Naive thymus-derived CD4-positive, alpha-beta T cell (primary cell): ENCODE measurements at places on chromosomes 4 and X.

- H3K4me3 ChIP-seq: no peak overlapping the region
- H3K4me1 ChIP-seq: no peaks in the 10 kb centered on the region
- H3K27ac ChIP-seq: no peak overlapping the region
- no peaks in the 10 kb centered on the region for H3K27me3 ChIP-seq
- DNase-seq: no peak
Measured at GRCh38 chr4:38751341-38752010, 31.3 kb downstream of the TLR10 start.

GRCh38 chr4:122873821-122874593 is 47.4 kb downstream of the FGF2 start:
- H3K4me1 ChIP-seq: no peaks in the 10 kb centered on the region
- no peak for DNase-seq
- no peaks in the 10 kb centered on the region for H3K27me3 ChIP-seq
- no peak overlapping the region for H3K4me3 ChIP-seq
- no peaks in the 10 kb centered on the region for H3K36me3 ChIP-seq
- H3K27ac ChIP-seq: no peak overlapping the region

DNA sequence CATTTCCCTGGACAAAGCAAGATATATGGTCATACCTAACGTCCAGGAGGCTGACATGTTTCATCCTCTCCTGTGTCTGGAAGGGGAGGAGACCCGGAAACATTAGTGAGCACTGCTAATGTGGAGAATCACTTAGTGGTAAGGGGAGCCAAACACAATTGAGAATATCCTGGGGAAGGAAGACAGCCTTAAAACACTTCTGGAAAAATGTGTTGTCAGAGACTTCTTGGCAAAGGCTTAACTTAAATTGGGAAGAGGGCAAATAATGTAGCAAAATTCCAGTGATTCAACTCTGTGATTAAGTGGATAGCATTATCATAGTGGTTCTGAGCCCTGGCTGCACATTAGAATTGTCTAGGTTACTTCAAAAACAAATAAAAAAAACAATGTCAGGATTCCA is 39.5 kb downstream of the SPARCL1 start:
- no peaks in the 10 kb centered on the region for H3K27me3 ChIP-seq
- DNase-seq: no peak
- no peak overlapping the region for H3K4me3 ChIP-seq
- H3K27ac ChIP-seq: no peak overlapping the region
- H3K36me3 ChIP-seq: no peaks in the 10 kb centered on the region

DNA sequence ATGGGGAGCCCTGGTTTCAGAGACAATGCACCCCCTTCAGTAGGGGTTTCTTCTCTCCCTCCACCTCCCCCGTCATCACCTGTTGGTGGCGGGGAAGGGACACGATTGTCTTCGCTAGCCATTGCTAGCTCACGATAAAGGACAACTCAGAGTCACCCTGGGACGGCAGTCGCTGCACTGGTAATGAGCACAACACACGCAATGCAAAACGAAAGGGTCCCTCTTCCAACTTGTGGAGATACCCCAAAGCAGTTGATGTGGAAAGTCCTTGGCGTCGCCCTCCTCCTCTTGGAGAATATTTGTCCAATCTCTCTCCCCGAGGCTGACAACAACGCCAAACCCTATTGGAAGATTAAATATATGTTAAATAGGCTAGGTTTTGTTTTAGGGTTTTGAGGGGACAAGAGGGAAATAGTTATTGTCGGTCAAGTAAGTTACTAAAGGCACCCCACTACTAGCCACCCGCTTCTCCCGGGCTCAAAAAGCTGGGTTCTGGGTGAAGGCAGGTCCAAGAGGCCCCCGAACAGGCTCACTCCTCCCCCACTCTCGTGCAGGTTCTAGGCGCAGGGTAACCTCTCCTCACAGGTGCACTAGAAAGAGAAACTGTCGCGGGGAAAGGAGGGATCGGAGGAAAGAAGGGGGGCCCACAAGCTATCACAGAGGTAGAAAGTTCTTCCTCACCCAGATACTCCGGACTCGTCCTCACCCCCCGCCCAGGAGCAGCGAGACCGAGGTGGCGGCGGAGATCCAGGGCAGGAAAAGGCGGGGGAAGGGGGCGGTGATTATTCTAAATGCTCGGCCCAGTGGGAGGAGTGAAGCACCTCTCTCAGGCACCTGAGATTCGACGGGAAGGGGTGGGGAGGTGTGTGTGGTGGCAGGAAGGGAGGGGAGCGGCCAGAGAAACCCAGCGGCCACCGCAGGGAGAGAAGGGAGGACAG is at the start of gene LRBA:
LRBA (minus strand) TSS at position 764 of the 938 bp plus-strand sequence; CDS start at position 122, 642 bp downstream.
- H3K4me1 ChIP-seq: peaks cover 18% of the 10 kb centered on the region
- peak within 1 kb of the TSS; percentile 97 for H3K27ac ChIP-seq
- H3K4me3 ChIP-seq: peak within 1 kb of the TSS; percentile 99

- no peaks in the 10 kb centered on the region for H3K36me3 ChIP-seq
- no peaks in the 10 kb centered on the region for H3K27me3 ChIP-seq
- H3K27ac ChIP-seq: no peak overlapping the region
- DNase-seq: no peak
- H3K4me1 ChIP-seq: no peaks in the 10 kb centered on the region
- no peak overlapping the region for H3K4me3 ChIP-seq
Measured at GRCh38 chr4:60581919-60582536, 618.1 kb upstream of the ADGRL3 start.

GRCh38 chr4:23779422-23779821 is 110.4 kb downstream of the PPARGC1A start:
- H3K4me1 ChIP-seq: no peaks in the 10 kb centered on the region
- H3K4me3 ChIP-seq: no peak overlapping the region
- H3K36me3 ChIP-seq: no peaks in the 10 kb centered on the region
- DNase-seq: no peak

GRCh38 chr4:46648088-46648744 is 258.3 kb upstream of the GABRA2 start:
- no peak overlapping the region for H3K27ac ChIP-seq
- H3K27me3 ChIP-seq: no peaks in the 10 kb centered on the region
- H3K36me3 ChIP-seq: no peaks in the 10 kb centered on the region
- no peak for DNase-seq

DNA sequence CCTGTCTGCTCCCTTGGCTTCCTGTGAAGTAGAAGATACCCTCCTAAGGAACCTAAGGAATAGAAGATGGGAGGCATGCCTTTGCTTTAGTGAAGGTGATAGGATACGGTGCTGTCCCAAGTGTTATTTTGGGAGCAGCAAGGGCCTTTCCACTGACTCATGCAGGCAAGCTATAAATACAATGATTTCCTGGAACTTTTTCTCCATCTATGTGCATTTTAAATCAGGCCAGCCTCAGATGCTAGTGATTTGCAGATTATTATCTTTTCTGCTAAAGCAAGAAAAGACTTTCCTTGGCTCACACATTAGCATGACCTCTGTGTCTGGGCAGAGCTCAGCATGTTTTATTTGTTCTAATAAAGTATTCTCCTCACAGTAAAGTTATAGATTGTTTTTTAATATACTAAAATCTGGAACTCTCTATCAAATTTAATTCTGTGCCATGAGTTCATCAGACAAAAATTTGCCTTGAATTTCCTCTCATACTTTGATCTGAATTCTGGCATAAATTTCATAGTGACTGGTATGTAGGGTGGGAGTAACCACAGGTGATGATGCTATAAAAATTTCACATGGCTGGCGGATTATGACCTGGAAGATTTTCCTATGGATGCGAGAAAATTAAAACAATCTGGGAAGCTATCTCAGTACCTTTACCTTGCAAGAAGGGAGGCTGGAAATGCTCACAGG is 131.7 kb downstream of the REPS2 start:
- DNase-seq: no peak
- H3K27ac ChIP-seq: no peak overlapping the region
- H3K4me1 ChIP-seq: no peaks in the 10 kb centered on the region

DNA sequence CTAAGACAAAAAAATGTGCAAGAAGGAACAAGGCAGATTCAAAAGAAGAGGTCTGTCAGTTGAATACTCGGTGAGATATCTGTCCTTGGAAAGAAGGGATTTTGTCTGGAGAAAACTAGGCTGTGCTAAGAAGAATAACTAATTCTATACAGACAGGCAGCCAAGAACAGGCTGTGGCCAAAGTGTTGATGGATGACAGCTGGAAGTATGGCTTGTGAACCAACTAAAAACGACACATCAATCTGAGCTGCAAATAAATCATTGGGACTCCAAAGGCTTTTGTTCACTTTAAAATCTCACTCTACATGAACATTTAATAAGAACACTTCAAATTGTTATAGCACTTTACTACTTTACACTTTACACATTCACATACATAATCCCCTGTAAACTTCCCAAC is 70.5 kb upstream of the IGSF1 start:
- no peak for DNase-seq
- H3K36me3 ChIP-seq: no peaks in the 10 kb centered on the region
- no peaks in the 10 kb centered on the region for H3K4me1 ChIP-seq

DNA sequence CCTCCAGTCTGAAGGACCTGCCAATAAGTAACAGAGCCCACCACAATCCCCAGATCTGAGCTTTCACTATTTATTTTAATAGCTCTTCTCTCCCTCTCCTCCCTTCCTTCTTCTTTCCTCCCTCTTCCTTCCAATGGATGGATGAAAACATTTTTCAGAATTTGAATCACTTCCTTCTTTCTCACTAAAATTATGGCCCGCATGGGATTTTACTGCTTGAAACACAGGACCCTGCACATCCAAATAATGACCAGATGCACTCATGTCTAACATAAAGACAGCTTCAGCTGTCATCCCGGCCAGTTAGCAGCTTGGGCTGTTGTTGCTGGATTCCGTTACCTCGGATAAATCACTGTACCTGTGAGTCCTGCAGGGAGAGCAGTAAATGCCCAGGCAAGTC is 5.4 kb upstream of the PHEX start:
- no peaks in the 10 kb centered on the region for H3K36me3 ChIP-seq
- no peak overlapping the region for H3K27ac ChIP-seq

DNA sequence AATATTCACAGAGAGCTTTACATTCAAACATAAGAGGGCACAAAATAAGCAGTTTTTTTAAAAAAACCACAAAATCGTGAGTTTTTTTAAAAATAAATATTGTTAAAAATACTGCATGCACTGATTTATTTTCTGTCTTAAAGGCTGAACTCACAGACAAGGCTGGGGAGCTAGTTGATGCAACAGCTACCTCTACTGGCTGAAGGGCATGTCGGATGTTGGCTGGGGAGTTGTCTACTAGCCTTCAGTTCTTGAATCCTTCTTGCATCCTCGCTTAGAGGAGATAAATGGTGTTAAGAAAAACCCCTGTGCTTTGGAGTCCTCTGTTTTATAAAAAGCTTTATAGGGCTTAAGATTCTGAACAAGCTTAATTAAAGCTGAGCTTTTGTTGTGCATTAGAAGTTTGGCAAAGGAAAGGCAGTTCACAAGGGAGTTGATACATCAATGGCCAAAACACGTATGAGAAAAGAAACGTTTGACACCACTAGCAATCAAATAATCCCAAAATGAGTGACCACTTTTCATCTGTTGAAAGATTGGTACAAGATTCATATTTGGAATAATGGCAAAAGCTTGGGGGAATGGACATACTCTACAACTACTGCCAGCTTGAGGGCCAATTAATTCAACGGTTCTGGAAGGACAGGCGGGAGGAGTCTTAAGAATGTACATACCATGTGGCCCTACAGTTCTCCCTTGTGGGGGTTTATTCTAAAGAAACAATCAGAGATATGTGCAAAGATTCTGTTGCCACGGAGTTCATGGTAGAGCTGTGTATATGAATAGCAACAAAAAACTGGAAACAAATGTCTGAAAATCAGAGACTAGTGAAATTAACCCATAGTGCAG is 94.7 kb downstream of the SEL1L3 start:
- no peak overlapping the region for H3K4me3 ChIP-seq
- no peaks in the 10 kb centered on the region for H3K36me3 ChIP-seq
- H3K27ac ChIP-seq: no peak overlapping the region
- no peaks in the 10 kb centered on the region for H3K27me3 ChIP-seq

DNA sequence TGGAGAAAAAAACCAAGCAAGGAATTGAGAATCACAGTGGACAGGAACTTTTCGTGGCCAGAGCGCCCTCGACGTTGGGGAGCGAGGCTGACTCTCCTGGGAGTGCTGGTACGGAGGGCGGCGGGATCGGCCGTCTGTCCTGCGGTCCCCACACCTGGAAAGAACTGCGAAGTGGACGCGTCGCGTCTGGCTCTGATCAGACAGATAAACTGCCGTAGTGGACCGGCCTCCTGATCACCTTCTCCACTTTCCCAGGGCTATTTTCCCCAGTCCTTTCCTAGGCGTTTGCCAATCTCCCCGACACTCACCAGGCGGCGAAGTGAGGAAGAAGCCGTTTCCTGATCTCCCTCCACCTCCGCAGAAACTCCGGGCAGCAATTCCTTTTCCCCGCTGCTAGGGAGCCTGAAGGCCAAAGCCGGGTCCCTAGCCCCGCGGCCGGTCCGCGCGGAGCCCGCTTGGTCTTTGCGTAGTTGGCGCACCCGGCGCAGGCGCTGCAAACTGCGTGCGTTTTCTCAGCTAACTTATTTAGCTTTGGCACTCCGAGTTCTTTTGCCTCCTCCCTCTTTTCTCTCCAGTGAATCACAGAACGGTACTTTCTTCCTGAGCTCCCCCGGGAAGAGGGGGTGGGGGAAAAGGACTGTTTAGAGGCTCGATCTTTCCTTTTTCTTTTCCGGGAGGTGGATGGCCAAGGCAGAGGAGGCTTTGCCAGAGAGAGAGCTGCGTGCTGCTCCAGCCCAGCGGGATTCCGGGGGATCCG is at the start of gene ARSJ:
ARSJ (minus strand) TSS at position 500 of the 757 bp plus-strand sequence. CDS start 813 bp downstream, outside the sequence.
- no peaks in the 10 kb centered on the region for H3K4me1 ChIP-seq
- no peak for DNase-seq
- peak within 1 kb of the TSS; percentile 53 for H3K4me3 ChIP-seq
- no peaks in the 10 kb centered on the region for H3K36me3 ChIP-seq

GRCh38 chr4:19375931-19376330 is 875.8 kb upstream of the SLIT2 start:
- no peaks in the 10 kb centered on the region for H3K36me3 ChIP-seq
- H3K4me3 ChIP-seq: no peak overlapping the region
- no peak overlapping the region for H3K27ac ChIP-seq
